ENCODE measurements at places on chromosomes 1 and 21. TPM values are rescaled to one million over a fixed set of nuclear protein-coding genes. Genes with fewer than 3 reads are reported as not detected.

Gene NGF
- 0.74 TPM for total RNA-seq

Gene HSD3B1
- not detected for total RNA-seq

Gene PLEKHN1
- not detected for total RNA-seq

Gene ADAMTS4
- total RNA-seq: 0.49 TPM

Gene C1orf116
- total RNA-seq: under 0.01 TPM

Gene FALEC
- not detected for total RNA-seq

Gene TNFAIP8L2
- 0.98 TPM for total RNA-seq

Gene H6PD
- 6.4 TPM for total RNA-seq

Gene HSD11B1
- total RNA-seq: 0.25 TPM

Gene ATP1A4
- under 0.01 TPM for total RNA-seq

Gene OVAAL
- not detected for total RNA-seq

Gene SLFNL1
- total RNA-seq: 0.49 TPM

Gene WNT4
- 3.4 TPM for total RNA-seq

Gene CAMK2N1
- total RNA-seq: 74.3 TPM

Gene OPTC
- total RNA-seq: not detected

Gene SETD4
- 26.3 TPM for total RNA-seq

Gene RGS8
- 11.3 TPM for total RNA-seq

Gene CHODL
- 2.0 TPM for total RNA-seq

Gene FAM167B
- 0.74 TPM for total RNA-seq

Gene KPRP
- not detected for total RNA-seq

Gene ELAPOR1
- total RNA-seq: 15.0 TPM

Gene CYP4A11
- total RNA-seq: under 0.01 TPM

Gene UTS2
- not detected for total RNA-seq

Gene NES
- 47.2 TPM for total RNA-seq

Gene FCRL1
- under 0.01 TPM for total RNA-seq

Gene GBP5
- total RNA-seq: 0.25 TPM

Gene ADGRL4
- 4.9 TPM for total RNA-seq

Gene DENND1B
- 32.7 TPM for total RNA-seq

Gene KRTAP19-3
- total RNA-seq: not detected
